ENCODE measurements at places on chromosomes 4 and X.

DNA sequence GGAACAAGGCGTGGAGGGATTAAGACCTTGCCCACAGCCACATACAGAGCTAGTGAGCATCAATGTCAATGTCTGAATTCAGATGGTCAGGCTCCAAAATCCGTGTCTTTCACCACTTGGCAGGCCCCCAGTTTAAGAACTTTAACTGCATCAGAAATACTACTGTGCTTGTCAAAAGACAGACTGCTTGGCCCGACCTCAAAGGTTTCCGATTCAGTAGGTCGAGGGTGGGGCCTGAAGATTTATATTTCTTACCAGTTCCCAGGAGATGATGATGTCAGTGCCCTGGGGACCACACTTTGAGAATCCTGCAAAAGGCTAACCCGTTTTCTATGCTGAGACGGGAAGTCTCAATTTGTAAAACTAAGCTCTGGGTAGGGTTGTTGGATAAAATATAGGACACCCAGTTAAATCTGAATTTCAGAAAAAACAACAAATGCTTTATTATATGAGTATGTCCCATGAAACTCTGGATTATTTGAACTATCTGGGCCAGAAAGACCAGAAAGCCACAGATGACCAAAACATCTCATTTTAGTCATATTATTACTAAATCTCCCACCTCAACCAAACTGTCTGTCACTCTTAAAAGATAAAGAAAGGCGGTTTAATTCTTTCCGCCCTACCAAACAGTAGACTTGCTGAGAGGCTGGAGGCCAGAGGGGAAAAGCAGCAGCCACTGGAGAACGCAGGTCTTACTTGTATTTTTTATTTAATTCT lies 42.7 kb downstream of the GATB start:
- DNase-seq: no peak

GRCh38 chr4:178689926-178690325 lies 1247.7 kb upstream of the AGA start:
- no peak for DNase-seq

DNA sequence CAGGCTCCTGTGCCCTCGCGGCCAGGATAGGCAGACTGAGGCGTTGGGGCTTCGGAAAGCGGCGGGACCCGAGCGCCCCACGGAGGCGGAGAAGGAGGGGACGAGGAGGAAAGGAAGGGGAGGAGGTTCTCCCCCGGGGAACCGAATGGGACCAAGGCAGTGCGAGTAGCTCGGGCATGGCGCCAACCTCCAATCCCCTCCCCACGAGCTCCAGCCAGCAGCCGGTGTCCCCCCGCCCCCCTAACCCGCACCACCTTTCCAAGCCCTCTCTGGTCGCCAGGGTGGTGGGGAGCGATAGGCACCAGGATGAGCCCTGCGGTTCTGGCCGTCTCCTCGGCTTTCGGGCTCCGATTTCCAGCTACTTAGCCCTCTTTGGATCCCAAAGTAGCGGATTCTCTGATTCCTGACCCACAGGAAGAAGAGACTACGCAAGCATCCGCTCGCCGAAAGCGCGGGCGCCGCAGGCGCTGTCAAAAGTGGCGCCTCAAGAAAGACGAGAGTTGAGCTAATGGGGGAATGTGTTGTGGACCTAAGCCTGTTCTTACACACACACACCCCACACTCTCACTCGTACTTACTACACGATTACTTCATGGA lies 15.2 kb upstream of the ZIC3 start:
- no peak for DNase-seq

DNA sequence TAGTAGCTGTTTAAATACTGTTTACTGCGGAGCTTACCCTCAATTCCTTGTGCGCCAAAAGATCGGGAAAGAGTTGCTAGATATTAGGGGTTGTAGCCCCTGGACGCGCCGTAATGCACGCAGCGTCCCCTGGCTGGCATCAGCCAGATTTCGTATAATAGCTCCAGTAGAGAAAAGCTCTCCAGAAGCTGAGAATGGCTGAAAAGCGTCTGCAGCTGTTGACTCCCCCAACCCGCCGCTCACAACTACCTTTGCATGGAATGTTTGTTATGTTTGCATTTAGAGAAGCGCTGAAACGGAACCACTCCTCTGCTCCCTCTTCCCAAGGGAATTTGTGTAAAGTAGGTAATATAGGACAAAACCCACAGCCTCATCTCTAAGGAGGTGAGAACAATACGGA lies 3.7 kb downstream of the DOCK11 start:
- no peak for DNase-seq

- DNase-seq: no peak
Measured at GRCh38 chr4:48968814-48969213, 17.3 kb upstream of the CWH43 start.

GRCh38 chr4:52263607-52264006 lies 212.5 kb downstream of the SPATA18 start:
- DNase-seq: no peak

GRCh38 chr4:99341426-99341825 lies 11.1 kb downstream of the ADH1C start:
- DNase-seq: no peak

DNA sequence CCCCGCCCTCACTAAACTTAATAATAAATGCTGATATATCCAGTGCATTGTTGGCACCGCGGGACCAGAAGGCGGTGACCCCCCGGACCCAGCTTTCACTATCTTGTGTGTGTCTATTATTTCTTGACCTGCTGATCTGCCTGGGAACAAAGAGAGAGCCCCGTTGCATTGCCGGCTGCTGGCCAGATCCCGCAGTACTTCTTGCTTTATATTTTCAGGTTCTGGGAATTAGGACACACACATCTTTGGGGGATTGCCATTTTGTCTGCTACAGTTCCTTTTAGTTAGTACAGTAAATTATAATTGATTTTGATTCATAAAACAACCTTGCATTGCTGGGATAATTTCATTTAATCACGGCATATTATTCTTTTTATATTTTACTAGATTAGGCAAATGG lies 2.2 kb upstream of the RTL8B start:
- DNase-seq: no peak

DNA sequence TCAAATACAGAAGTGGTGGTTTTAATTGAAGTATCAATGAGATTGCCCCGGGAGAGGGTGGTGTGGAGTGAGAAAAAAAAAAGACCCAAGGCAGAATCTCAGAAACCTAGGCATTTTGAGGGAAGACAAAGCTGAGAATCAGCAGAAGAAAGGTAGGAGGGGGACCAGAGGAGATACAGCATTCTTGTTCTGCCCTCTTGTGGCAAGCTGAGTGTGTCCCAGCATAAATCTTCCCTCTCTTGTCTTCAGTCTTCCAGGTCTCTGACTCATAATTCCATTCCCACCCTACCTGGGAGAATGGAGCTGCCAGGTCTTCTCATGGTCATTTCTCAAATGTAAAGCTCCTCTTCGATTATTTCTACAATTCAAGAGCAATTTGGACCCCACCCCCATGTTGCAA lies 32.7 kb upstream of the MAGED1 start:
- DNase-seq: no peak

DNA sequence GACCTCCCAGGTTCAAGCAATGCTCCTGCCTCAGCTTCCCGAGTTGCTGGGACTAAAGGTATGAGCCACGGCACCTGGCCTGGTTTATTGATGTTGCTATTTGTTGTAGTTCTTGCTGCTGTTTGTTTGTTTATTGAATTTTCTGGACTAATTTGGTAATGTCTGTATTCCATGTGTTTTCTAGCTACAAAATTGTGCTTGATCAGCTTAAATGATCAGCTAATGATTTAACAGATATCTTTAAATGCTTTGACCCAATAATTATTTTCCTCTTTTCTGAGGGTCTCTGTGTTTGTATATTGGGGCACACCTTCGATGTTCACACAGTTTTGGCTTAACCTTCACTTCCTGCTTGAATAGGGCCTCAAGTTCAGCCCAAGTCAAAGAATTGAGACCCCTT lies 488.1 kb upstream of the HTR2C start:
- no peak for DNase-seq

DNA sequence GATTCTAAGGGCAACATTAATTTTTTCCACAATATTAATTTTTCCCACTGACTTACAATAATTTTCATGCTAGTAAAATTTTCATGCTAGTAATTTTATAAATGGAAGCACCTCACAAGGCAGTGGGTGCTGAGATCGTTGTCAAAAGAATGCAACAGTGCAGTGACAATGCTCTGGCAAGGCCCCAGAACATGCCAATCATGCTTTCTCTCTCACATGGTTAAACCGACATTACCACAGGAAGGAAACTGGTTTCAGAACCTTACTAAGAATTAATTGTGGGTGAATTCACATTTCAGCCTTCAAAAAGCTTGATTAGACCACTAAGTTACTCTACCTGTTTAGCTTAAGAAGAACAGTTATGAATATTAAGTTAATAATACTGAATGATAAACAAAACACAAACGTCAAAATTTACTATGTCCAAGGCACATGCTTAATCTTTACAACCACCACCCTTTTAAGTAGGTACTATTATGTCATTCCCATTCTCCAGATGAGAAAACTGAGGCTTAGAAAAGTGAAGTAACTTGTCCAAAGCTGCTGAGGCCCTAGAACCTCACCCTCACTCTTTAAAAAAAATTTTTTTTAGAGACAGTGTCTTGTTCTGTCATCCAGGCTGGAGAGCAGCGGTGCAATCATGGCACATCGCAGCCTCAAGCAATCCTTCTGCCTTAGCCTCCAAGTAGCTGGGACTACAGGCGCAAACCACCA lies 10.0 kb upstream of the OPHN1 start:
- no peak for DNase-seq

- DNase-seq: no peak
Measured at GRCh38 chr4:25313201-25313895, 774 bp downstream of the ZCCHC4 start.

DNA sequence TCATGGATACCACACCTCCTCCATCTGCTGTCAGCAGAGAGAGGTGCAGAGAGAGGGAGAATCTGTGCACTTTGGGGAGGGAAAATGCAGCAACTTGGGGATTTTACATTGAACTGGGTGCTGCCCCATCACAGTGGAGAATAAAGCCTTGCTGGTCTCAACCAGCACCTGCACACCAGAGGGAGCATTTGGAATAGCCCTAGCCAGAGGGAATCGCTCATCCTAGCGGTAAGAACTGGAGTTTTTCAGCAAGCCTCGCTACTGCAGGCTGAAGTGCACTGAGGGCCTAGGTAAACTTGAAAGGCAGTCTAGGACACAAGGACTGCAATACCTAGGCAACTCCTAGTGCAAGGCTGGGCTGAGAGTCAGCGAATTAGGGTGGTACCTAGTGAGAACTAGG lies 148.7 kb downstream of the KDR start:
- no peak for DNase-seq

DNA sequence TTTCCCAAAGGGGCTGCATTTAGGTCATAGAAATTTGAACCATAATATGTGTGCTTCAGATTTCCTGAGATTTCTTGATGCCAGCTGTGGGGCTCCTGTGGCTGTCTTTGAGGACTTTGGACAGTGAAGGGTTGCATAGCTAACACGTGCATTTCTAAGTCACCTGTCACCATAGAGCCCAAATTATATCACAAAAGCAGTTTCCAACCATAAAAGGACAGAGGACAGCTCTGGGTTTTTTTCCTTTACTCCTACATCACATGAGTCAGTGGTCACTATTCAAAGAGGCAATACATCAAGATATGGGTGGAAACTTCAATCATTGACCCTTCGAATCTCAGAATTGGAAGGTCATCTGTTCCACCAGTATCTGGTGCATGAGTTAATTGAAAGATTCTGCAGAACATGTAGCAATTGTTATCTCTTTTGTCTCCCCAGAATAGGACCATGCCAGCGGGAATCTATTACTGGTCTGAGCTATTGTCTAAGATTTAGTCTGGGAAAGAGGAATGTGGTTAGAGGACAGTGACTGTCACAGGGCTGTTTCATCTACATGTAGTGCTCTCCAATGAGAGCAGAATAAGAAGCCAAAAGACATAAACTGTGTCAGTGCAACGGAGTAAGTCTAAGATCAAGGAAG lies 133.5 kb downstream of the AASDH start:
- no peak for DNase-seq

DNA sequence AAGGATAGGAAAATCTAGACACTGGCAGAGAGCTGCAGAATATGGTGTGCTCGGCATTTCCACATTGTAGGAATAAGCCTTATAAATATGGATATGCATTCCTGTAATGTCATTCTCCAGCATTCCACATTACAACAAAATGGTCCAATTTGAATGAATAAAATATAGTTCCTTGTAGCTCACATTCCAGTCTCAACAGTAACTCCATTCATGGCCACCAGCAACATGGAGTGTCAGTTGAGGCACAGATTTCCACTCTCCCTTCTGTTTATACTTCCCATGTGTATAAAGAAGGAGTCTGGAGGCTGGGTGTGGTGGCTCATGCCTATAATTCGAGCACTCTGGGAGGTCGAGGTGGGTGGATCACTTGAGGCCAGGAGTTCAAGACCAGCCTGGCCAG lies 84.5 kb downstream of the AASDH start:
- no peak for DNase-seq

- DNase-seq: no peak
Measured at GRCh38 chr4:42104521-42104920, 47.9 kb downstream of the BEND4 start.

DNA sequence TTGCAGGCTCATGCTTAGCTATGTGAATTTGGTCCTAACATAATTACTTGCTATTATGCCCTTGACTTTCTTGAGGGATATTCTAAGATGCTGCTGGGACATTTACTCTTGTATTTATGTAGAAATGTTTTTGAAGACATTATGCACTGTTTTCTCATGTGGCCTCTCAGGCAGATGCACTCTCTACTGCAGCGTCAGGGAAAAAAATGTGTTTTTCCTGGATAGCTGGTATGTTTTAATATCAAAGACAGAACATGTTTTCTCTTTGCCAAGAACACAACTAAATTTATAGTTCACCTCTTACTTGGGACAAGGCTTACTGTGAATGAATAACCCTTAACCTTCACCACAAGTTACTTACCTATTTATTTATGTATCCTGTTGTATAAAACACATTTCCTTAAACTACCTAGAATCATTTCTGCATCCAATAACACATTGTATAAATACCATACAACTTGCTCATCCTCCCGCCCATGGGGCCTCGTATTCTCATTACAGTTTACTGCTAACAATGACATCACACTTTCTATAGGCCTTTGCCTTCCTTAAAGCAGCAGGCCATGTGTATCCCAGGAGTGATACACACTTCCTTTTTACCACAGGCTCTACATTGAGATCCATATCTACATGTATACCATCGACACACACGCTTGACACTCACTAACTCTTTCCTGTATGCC lies 178.7 kb downstream of the SLIT2 start:
- no peak for DNase-seq

- no peak for DNase-seq
Measured at GRCh38 chr4:89373394-89373793, 65.8 kb upstream of the GPRIN3 start.

GRCh38 chr4:141702472-141703182 lies 66.2 kb downstream of the IL15 start:
- no peak for DNase-seq

DNA sequence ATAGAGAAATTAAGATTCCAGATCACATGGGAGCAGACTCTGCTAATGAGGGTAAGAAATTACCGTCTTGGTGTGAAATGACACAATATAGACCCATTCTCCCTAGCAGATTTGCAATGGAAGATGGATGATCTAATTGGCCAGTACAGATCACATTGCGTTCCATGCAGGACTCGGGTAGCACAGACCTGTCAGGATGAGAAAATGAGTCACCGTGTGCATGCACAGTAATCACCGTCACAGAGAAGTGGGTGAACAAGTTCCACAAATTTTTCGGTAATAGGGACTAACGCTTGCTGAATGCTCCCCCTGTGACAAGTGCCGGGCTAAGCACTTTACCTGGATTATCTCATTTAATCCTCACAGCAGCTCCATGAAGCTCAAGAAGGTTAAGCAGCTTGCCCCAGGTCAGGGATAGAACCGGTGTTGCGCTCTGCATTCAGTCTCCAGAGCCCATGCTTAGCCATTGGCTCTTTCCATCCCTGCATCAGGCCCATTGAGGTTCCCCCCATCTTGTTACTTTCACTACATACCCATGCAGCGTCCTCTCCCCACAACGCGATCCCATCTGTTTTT lies 375.6 kb downstream of the FBXW7 start:
- DNase-seq: no peak

Data from stimulated activated CD4-positive, alpha-beta T cell treated with anti-CD3 and anti-CD28 coated beads, Interleukin-12 subunit alpha, Interleukin-12 subunit beta, amount 100 ng/mL, for 24 hours (primary cell).